ENCODE measurements at places on chromosomes 2 and 18.

DNA sequence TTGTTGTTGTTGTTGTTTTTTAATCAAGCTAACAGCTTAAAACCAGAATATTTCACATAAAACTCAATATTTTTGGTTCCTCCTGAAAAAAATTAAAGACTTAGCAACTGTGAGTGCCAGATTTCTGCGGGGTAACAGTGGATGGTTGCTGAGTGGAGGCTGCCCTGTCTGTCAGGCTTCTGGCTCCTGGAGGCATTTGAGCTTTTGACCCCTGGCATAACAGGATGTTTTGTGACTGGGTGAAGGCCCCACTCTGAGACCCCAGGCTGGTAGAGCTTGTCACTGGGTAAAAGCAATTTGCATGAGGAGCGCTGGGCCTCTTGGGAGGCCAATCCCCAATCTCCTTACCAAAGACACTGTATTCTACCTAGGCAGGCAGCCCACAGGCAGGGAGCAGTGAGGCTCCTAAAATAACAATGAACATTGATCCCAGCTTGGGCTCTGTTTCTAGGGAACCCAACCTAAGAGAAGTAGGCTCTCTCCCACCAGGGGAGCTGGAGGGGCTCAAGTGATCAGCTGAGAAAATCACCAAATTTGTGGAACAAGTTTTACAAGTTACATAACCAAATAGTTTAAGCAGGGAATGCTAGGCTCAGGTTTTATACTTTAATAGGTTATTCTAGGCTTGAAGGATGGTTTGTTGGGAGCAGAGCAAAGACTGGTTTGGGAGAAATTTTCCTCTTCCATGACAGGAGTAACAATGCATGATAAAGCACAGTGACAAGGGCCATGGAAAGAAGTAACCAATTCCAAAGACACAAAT lies 5.9 kb upstream of the SPRED2 start:
- no peak for DNase-seq

DNA sequence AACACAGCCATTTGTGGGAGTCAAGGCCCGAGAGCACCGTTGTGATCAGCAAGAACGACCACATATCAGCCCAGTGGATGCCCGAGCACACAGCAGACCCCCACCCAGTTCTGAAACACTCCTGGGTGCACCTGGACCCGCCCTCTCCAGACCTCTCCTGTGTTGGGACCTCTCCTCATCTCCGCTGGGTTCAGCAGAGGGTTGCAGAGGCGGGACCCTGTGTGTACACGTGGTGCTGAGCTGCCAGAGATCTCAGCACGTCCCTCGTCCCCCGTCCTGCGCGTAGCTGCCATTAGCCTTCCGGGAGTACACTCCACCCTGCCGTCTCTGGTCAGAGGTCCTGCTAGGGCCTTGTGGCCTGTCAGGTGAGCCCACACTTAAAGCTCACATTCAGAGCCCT lies 51.7 kb downstream of the ADI1 start:
- DNase-seq, result no peak

GRCh38 chr18:55095584-55095983 lies 136.3 kb upstream of the CCDC68 start:
- no peak for DNase-seq

DNA sequence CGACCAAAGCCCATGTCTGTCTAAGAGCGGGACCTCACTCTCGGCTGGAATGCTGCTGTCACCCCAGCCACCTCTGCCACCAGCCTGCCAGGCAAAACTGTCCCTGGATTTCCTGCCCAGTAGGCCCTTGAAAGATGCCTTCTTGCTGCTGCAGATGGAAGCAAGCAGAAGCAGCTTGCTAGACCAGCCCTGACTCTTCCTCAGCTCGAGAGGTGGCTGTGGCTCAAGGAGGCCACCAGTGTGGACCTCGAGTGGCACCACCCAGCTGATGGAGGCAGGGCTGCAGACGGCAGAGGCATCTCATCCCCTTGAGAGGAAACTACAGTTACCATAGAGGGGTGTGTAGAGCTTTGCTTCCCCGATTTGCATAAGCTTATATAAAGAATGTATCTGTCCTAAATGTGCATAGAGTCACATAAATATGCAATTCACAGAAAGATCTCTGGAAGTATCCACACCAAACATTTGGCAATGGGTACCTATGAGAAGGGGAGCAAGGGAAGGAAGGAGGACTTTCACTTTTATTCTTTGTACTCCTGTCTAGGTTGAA lies 20.6 kb downstream of the ADCY3 start:
- DNase-seq, result no peak

DNA sequence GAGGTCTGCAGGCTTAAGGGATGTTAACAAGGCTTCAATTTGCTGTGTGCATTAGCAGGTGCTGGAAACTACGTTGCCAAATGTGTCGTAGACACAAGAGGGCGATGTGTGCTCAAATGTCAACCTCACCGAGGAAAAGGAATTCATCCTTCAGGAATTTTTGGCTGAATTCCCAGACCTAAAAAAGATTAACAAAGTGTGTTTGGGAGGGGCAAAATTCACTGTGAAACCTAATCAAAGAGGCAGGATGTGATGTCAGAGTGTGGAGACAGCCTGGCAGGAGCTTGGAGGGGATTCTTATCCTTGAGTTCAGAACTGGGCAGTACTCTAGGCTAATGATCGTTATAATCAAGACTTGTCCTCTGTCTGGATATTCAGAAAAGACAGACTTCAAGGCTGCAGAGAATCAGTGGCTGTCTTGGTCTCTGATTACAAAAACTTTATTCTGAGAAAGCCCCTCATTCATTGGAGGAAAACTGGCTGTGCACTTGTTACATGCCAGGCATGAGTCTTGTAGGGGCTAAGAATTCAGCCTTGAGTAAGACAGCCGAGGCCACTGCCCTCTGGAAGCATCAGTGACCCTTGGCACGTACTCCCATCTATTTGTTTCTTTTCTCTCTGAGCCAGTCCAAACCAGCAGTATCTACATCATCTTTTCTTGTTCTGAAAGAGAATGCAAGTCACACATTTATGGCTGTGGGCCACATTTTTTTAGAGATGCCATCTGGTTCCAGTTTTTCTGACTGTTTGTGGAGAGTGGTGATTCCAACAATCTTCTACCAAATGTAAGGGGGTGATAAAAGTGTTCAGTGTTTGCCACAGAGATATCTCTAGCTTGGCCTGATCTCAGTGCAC lies 18.7 kb upstream of the SCYGR1 start:
- DNase-seq, result no peak

DNA sequence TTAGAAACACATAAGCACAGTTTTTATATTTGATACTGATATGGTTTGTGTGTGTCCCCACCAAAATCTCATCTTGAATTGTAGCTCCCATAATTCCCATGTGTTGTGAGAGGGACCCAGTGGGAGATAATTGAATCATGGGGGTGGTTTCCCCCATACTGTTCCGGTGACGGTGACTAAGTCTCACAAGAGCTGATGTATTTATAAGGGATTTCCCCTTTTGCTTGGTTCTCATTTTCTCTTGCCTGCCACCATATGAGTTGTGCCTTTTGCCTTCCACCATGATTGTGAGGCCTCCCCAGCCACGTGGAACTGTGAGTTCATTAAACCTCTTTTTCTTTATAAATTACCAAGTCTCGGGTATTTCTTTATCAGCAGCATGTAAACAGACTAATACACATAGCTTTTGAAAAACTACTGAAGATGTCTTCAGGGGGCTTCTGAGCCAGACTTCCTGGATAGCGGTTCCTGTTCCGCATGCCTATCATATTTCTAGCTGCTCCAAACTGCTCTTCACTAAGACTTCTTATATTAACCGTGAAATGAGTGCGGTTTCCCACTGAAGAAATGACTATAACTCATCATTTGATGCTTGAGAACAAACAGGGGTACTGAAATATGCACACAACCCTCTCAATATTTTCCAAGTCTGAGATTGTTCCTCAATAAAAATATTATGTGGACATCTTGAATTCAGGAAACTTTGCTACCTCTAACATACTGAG lies 75.8 kb downstream of the SPHKAP start:
- DNase-seq, result no peak
